ENCODE measurements at places on chromosomes 2 and 18.

DNA sequence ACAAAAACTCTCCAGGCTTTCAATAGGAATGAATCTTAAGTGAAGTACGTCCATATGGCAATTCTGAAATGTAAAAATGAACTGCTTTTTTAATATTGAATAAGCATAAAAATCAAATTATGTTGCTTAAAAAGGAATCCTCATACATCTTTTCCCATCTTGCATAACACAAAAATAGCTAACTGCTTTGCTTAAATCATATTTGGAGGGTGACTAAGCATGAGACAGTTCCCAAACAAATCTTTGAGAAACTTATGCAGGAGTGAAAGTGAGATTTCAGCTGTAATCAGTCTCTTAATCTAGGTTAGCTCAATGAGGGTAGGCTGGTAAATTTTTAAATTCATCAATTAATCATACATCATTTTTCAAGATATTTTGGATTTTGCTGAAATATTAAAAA, 111.5 kb downstream of the MBD5 start:
- no peak for DNase-seq

DNA sequence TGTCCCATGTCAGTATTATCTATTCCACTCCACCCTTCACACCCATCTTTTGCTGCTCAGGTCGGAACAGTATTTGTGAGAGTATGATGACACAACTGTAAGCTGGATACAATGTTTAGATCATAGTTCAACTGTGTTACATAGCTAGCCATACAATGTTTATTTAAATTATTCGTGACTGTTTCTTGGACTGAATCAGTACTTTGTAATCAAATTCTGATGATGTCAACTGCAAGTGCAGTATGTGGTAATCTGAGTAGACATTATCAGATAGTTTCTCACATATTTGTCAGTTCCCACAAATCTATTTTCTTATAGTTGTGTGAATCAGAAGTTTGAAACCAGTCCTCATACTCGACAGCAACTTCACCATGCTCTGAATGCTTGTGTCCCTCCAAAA, 177.6 kb downstream of the ZNF407 start:
- DNase-seq = no peak

- no peak for DNase-seq
Measured at GRCh38 chr2:194062401-194062800, 1594.6 kb upstream of the SLC39A10 start.

GRCh38 chr2:191611614-191612013, 66.3 kb upstream of the NABP1 start:
- no peak for DNase-seq

GRCh38 chr2:211144078-211144477, 587.7 kb downstream of the CPS1 start:
- DNase-seq = no peak

DNA sequence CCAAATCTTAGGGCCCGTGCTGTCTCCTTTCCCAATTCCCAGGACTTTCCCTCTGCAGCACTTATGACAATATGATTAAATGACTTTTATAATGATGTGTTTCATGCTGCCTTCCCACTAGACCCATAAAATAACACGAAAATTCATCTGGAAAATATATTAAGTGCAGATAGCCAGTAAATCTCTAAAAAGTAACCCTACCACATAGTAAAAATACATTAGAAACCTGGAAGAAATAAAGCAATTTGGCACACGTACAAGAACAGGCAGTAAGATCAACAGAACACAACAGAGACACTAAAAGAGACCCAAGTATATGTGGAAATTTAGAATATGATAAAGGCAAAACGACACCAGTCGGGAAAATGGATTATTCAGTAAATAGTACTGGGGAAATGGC, 30.2 kb upstream of the POMC start:
- DNase-seq = no peak

DNA sequence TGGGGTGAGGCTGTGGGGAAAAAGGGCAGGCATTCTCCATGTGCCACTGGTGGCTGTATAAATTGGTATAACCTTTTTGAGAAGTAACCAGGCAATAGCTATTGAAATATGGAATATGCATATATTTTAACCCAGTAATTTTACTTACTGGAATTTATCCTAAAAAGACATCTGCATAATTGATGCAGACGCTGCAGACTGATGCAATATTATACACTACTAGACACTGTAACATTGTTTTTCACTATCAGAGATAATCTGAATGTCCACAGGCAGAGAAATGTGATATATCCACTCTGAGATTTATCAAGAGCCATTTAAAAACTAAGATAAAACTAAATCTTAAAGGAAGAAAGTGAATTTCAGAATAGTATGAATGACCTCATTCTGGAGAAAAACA, 14.7 kb downstream of the THOC1 start:
- DNase-seq = no peak

DNA sequence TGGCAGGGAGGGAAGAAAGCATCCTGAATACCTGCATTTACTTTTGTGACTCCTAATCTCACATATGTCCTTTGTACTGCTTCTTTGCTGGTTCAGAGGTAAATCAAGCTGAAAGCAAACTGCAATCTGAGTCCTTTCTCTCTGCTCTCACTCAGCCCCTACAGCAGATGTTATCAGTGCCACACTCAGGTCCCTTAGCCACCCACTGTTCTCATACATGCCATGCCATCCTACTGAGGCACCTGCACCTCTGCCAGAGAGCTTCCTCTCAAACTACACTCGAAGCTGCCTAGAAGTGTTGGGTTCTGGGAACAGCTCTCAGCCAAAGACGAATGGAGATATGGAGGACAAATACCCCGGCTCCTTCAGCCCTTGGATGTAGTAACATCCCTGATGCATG, 244.5 kb downstream of the TXNL1 start:
- DNase-seq = no peak

DNA sequence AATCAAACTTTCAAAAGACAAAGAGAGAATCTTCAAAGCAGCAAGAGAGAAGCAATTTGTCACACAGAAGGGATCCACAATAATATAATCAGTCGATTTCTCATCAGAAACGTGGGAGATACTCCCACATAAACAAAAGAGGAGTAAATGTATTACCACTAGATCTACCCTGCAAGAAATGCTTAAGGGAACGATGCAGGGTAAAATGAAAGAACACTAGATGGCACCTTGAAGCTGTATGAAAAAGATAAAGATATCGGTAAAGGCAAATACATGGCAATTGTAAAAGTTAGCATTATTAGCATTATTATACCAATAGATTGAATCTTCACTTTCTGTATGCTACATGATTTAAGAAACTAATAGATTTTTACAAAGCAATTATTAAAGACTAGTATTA, 677.0 kb downstream of the SUCLG1 start:
- no peak for DNase-seq

- DNase-seq = no peak
Measured at GRCh38 chr2:241190291-241190981, 2.0 kb downstream of the ANO7 start.

- no peak for DNase-seq
Measured at GRCh38 chr18:39523281-39523680, 1957.7 kb upstream of the CELF4 start.

DNA sequence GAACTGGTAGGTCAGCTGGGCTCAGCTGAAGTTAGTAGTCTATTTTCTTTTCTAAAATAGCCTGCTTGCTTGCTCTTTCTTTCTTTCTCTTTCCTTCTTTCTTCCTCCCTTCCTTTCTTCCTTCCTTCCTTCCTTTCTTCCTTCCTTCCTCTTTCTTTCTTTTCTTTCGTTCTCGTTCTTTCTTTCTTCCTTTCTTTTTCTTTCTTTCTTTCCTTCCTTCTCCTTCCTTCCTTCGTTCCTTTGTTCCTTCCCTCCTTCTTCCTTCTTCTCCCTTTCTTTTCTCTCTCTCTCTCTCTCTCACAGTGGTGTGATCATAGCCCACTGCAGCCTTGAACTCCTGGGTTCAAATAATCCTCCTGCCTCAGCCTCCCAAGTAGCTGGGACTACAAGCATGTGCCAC, 29.2 kb upstream of the KDM3A start:
- no peak for DNase-seq

- DNase-seq = no peak
Measured at GRCh38 chr2:44933434-44933951, 8.0 kb upstream of the SIX3 start.

GRCh38 chr2:11977766-11978524, 231.5 kb downstream of the LPIN1 start:
- DNase-seq = no peak

- no peak for DNase-seq
Measured at GRCh38 chr2:54809819-54810218, 86.4 kb downstream of the EML6 start.

GRCh38 chr2:37708146-37708545, 36.7 kb upstream of the CDC42EP3 start:
- DNase-seq = no peak

DNA sequence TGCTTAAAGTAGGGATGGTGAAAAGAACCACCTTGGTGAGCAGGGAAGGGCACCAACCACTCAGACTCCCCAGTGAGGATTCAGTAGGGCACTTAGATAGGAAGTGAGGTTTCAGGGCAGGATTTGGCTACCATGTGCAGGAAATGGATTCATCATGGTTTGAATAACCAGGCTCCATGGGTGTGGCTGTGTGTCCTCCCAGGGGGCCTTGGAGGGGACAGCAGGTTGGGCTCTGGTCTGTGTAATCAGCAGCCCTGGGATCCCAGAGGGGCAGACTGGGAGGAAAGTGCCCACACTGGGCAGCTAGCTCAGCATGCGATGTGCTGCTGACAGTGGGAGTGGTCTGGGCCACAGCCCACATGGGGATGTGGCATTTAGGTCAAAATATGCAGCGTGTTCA, 224.6 kb downstream of the CELF4 start:
- no peak for DNase-seq

- DNase-seq = no peak
Measured at GRCh38 chr2:85259101-85259590, 68.6 kb downstream of the TGOLN2 start.

- DNase-seq = no peak
Measured at GRCh38 chr2:65818873-65819451, 386.6 kb upstream of the SPRED2 start.

DNA sequence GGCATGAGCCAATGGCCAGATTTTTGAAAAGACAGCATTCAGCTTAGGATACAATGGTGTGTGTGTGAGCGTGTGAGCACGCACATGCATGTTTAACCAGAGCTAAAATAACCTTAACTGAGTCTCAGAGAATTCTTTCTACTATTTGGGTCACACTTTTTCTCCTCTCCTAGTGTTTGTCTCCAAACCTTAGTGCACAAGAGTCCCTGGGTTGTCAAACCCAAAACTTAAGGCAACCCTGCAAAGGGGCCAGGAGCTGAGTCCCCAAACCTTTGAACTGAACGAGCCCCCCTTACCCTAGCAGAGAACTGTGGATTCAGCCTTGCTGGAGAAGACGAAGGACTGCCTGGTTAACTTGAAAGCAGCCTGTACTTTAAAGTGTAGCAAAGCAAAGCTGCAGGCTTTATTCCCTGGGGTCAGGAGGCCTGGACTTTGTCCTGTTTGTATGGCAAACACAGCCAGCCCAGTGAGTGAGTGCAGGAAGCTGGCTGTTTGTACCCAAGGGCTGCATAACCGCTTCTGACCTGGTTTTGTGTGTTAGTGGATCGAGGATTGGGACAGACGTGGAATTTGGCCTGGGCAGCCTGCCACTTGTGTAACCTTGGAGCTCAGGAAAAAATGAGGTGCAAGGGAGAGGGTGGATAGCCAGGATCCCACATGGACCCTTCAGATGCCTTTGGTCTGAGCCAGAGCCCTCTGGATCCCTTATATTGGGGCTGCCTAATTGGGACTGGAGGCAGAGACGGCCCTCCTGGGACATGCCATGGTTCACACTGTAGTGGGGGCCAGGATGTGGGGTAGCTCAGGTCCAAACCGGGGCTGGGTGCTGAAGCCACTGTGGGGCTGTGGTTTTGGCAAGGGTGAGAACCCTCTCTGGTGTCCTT, 6.4 kb upstream of the PSMD1 start:
- DNase-seq = no peak

- DNase-seq = no peak
Measured at GRCh38 chr2:191311627-191312026, 66.4 kb downstream of the MYO1B start.

DNA sequence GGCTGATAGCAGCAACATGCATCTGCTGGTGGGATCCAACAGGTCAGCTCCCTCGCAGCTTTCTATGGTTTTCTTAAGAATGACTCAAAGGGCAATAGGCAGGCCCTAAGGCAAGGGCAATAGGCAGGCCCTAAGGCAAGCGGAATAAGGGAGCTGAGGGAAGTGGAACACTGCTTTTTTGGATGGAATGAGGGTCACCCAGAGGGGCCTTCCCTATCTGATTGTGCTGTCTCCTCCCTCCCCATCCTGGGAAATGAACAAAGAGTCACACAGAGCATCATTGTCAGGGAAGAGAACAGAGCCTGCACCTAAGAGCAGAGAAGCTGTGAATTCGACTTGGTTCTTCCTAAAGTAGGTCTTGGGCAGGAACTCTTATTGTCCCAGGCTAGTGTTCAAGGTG, 43.3 kb upstream of the PTPRM start:
- no peak for DNase-seq

DNA sequence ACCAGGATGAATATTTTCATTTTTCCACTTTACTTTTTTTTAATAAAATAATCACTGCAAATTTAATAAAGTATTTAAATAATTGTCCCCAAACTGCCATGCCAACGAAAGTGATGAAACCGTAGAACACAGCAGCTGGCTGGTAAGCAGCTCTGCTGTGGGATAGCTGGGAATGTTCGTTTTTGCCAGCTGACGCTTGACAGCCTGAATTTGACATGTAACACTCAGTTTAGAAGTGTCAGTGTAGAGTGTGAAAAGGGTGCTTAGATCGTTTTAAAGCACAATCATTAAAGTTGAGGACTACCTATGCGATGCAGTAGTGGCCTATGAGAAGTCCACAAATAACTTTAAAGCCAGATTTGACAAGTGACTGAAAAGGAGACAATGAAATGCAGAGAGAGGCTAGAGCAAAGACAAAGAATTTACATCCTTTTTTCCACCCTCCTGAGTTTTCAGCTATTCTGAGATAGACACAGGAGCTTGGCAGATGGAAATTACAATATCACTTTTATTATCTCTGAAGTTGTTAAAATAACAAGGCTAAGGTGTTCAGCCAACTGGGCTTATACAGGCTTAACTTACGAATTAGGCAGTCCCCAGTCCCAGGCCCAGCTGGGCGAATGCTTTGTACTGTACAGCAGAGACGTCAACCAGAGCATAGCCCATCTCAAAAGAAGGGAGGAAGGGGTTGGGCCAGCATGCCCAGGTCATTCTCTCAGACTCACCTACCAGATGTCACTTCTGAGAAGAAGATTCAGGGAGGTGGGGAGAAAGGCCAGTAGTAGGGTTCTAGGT, 31.9 kb upstream of the SLC1A4 start:
- no peak for DNase-seq

DNA sequence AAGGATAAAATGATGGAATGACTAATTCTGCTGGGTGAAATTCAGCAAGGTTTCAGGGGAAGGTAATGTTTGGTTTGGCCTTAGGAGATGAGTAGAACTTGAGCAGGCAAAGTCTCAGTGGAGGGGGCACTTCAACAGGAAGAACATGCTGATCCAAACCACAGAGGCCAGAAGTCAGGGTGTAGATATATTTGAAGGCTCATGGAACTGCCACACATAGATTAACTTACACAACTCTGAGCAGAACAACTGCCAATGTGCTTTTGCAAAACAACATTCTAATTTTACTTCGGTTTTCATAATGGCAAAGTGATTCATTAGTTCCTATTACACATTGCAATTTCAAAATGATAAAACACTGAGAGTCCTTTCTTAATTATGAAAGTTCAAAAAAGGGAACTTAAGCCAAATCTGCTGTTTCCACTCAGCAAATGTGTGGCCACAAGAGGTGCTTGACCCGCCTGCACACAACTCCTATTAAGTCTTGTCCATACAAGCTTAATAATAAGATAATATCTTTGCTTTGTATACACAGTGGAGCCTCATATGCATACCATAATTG, 284.8 kb downstream of the MREG start:
- no peak for DNase-seq

GRCh38 chr2:205387350-205388055, 294.8 kb upstream of the NRP2 start:
- DNase-seq = no peak

Measured in D341Med (cell line).